Dermis blood vessel endothelial cell (primary cell): ENCODE measurements at places on chromosomes 1 and 21. TPM values are rescaled to one million over a fixed set of nuclear protein-coding genes. Genes with fewer than 3 reads are reported as not detected.

- no peak for DNase-seq
These were observed 288.3 kb upstream of the AJAP1 start for GRCh38 chr1:4366091-4366490.

SH2D5 gene
- under 0.01 and 0.42 TPM in 2 replicates for total RNA-seq

CD48 gene
- not detected in 2 replicates for total RNA-seq

DNA sequence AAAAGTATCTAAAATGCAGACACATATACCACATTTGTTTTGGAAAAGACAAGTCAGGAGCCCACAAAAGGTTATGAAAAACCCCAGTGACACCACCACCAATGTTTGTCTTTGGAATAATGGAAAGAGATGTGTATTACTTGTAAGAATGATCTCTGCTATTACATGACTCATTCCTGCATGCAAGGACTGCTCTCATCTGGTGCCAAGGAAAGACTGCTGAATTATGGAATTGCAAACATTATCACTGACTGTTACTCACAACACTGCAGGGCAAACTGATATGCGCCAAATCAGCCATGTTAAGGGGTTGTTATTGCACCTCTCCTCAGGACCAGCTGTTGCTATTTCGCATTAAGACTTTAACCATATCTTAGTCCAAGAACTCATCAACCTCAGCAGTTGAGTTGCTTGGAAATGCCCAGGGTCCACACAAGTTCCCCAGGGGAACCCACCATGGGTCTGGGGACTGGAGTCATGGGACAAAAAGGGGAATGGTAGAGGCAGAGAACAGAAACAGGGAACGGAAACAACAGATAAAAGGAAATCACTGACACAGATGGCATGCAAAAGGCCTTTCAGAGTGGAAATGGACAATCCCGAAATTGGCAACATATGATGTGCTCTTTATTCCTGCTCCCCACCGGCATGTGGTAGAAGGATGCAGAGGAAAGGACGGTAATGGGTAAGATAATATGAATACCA, 34.4 kb downstream of the CAPZB start:
- peak; percentile 89 for DNase-seq

DNA sequence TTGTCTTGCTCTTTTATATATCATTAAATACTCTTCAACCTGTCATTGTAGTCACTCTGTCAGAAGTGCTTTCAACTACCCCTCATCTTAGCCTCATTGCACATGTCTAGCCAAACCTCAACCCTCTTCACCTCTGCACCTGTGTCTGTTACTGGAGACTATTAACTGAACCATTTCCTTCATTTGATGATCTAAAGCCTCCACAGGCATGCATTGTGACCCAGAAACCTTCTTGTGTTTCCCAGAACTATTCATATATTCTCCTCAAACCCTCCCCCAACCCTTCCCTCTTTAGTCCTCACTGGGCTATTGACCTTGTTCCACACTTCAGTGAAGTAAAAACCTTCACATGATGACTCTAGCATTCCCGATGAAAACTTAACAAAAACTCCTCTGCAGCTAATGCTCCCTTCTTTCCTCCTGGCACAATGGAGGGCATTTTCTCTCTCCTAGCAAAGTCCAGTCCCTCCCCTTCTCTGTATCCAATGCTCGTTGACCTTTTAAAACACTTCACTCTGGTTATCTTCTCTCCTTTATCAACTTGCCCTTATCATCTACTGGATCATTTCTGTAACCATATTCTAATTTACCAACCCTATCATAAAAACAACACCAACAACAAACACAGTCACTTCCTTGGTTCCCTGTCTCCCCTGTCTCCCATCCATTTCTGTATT, 86.1 kb downstream of the BACH1 start:
- no peak for DNase-seq

DNA sequence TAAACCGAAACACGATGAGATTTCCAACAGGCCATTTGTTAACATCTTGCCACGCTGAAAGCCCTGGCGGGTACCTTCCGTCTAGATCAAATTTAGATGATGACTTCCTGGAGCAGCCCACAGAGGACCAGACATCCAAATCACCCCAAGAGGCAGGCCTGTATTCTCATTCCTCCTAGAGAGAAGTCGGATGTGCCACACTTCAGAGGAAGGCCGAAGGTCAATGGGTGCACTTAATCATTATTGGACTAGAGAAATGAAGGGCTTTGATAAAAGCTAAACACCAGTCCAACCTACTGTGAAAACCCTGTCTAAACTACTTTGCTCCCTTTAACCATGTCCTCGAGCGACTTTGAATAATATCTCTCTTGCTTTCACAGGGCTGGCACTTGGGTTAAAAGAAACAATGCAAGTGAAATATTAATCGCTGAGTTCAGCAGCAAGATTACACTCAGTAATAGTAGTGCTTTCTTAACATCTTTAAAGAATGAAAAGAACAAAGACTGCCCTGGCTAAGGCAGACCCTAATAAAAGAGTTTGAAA, 76.5 kb downstream of the BCAR3 start:
- DNase-seq: no peak

DNA sequence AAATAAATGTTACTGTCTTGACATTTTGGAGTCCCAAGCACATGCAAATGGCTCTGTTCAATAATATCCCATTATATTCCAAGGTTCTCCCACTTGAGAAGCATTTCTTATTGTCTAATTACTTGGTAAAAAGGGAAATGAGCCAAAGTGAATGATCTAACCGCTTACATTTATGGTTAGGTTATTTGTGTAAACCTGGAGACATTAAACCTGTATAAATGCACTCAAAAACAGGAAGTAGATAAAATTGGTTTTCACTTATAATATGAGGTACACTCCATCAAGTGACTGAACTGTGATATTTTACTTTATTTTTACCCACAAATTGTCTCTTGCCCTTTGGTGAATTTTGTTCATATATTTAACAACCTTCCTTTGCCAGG, 26.8 kb downstream of the KIF1B start:
- DNase-seq: no peak

- DNase-seq: no peak
These were observed 3.8 kb downstream of the EPHB2 start for GRCh38 chr1:22714455-22714854.

GRCh38 chr1:227887697-227888403, 59.9 kb downstream of the WNT9A start:
- peak; percentile 47 for DNase-seq

OR2L5 gene
- not detected in 2 replicates for total RNA-seq

GRCh38 chr1:4170548-4171340, 270.7 kb upstream of the C1orf174 start:
- no peak for DNase-seq

DNA sequence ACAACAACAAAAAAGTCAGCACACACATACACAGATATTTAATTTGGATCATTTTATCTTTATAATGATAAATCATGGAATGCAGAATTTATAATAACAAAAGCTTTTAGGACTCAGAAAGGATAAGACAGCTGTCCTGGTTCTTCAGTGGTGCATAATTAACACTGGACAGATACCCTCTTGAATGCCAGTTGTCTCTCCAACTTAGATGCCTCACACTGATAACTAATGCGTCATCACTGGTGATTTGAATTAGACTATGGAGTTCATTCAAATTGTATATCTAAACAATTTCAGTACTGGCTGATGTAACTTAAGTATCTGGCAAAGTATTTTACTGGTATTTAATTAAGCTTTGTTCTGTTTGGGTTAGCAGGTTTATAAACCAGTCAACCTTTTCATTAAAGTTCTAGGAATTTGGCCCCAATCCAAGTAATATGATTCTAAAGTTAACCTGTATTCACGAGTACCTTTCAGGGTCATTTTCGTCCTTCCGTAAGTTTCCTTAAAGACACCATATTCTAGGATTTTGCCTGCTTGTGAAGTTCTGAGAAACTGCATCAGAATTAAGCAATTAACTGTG, 1199.5 kb upstream of the TMPRSS15 start:
- no peak for DNase-seq

- peak; percentile 97 for DNase-seq
These were observed 143.8 kb downstream of the TNFSF18 start for GRCh38 chr1:172906778-172907592.

DNA sequence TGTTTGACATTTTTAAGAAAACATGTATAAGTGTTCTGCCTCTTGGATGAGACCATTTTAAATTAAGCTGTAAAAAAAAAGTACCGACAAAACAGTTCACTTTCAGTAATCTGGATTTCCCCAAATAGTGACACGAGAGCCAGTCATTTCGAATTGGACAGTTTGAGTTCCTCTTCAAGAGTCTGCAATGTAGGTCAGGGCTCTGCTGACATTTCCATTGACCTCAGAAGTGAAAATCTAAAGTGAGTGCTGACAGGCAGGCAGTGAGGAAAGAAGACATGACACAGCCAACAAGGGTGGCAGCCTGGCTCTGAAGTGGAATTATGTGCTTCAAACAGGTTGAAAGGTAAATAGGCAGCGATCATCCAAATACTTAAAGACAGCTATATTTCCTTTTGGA, at the start of gene IL23R:
TSS of gene IL23R (plus strand) at position 259 of the 400 bp plus-strand sequence. CDS start 1,667 bp downstream, outside the sequence.
- DNase-seq: no peak

GRCh38 chr21:24163539-24163938, 1443.7 kb downstream of the MRPL39 start:
- DNase-seq: no peak

- DNase-seq: no peak
These were observed 9.0 kb downstream of the TTLL10 start for GRCh38 chr1:1182491-1183220.

PHC2 gene
- total RNA-seq: 88.5 and 144 TPM in 2 replicates

PGLYRP3 gene
- not detected in 2 replicates for total RNA-seq

CYP4Z1 gene
- 0.17 TPM in 1 of 2 replicates, not detected in the other for total RNA-seq

DNA sequence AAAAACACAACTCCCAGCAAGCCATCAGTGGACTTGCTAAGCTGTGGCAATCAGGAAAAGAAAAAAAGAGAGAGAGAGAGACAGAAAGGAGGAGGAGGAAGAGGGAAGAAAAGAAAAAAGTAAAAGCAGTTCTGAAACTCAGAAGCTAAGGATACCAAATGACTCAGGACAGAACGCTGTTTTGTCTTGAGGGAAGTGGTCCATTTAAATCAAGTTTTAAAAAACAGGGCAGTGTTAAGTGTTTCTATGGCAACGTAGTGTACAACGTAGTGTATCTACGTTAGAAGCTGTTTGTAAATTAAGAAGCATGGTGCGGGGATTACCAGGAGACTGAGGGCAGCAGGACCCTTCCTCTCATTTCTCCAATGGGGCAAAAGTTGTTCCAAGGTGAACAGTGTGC, 5.8 kb downstream of the ADORA3 start:
- no peak for DNase-seq

GRCh38 chr1:22452481-22452957, 868 bp downstream of the ZBTB40 start:
- DNase-seq: peak; percentile 59

ATXN7L2 gene
- 1.3 and 1.5 TPM in 2 replicates for total RNA-seq
